ENCODE measurements at places on chromosomes 3 and 15.

DNA sequence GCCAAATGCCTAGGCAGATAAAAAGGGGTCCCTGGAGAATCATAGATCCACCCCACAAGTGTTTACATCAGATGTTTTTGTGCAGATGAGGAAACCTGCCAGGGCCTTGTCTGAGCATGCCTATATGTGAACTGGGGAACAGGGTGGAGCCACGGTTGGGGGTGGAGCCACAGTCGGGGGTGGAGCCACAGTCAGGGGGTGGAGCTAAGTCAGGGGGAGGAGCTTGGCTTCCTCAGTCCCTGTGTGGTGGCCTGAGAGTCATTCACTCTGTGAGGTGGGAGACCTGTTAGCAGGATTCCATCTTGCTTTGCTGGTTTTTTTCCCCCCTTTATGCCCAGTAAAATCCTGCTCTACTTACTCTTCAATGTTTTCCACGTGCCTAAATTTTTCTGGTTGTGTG lies 57.8 kb upstream of the TGFBR2 start:
- DNase-seq, result peak; percentile 8

DNA sequence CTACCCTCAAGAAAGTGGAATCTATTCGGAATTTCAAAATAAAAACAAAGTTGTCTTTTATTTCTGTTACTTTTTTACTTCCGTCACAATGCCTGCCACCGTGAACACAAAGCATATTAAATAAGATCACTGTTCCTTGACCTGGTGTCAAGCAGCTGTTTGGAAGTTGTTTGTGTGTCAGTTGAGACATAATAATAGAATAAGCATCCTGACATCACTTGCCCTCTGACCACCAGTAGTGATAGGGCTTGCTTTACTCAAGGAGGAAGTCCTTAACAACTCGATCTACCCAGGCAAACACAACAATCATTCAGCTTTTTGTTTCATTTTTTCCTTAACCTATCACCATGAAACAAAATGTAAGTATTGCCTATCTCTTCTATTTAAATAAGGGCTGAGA lies 454.4 kb upstream of the RASGRP1 start:
- no peak for DNase-seq

- no peak for DNase-seq
These were observed 2.4 kb downstream of the ADAMTS9 start for GRCh38 chr3:64685331-64685799.

GRCh38 chr3:171841620-171842000 lies 1.5 kb upstream of the TMEM212 start:
- DNase-seq, result no peak

DNA sequence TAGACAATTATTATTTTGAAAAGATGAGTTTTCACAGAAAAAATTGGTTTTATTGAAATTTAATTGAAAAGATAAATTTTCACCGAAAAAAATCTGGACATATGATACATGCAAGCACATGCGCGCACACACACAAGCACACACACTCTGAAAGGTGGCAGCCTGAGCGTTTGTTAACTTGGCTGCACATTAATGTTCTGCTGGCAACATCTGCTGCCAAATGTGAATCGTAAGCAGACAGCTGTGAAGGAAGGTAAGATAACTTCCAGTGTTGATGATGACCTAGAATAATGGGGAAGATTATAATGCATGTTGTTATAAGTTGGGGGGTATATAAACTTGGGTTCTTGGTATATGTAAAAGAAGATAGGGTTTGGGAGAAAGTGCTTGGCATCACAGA lies 18.4 kb upstream of the CMTM7 start:
- no peak for DNase-seq

- no peak for DNase-seq
These were observed 90.8 kb upstream of the TNFAIP8L3 start for GRCh38 chr15:51185213-51186159.

GRCh38 chr15:23671481-23671880 lies 15.6 kb downstream of the NDN start:
- DNase-seq, result no peak

GRCh38 chr3:139358841-139359562 lies 15.2 kb downstream of the MRPS22 start:
- DNase-seq, result no peak

DNA sequence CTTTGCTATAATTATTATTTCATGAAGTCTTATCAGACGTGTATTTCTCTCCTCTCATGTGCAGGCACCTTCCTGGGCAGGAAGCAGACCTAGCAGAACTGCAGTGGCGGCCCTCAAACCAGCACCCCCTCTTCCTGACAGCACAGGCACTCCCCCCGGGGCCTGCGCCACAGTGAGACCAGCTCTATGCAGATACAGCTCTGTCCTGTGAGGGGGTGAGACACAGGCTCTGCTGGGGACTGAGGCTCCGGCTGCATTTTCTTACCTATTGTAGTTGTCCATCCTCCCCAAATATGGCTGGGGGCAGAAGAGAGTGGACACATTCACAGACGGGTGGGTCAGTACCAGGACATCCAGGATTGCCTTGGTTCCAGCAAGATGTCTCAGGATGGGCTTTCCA lies 5.0 kb downstream of the CISH start:
- DNase-seq, result no peak

DNA sequence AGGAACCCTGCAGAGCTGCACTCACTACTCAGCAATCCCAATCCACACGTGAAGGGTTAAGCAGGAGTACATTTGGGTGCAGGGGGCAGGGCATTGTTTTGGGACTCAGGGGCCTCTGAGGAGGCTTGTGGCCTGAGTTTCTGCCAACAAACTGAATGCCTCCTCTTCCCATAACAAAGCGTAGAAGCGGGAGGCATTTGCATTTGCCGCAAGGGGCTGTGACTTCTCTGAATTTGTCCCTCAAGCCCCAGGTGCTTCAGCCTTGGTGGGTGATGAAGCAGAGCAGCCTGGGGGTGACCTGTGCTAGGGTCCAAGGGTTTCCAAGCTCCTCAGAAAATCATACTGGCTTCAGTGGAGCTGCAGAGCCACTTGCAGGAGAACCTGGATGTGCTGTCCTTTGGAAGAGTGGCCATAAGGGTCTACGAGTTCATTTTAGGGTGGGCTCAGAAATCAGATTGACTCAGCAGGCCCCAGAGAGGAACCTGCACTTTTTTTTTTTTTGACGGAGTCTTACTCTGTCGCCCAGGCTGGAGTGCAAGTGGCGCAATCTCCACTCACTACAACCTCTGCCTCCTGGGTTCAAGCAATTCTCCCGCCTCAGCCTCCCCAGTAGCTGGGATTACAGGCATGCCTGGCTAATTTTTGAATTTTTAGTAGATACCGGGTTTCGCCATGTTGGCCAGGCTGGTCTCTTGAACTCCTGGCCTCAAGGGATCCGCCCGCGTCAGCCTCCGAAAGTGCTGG lies 1.4 kb upstream of the RPSA start:
- no peak for DNase-seq

GRCh38 chr3:14329842-14330241 lies 72.6 kb upstream of the SLC6A6 start:
- DNase-seq, result no peak

DNA sequence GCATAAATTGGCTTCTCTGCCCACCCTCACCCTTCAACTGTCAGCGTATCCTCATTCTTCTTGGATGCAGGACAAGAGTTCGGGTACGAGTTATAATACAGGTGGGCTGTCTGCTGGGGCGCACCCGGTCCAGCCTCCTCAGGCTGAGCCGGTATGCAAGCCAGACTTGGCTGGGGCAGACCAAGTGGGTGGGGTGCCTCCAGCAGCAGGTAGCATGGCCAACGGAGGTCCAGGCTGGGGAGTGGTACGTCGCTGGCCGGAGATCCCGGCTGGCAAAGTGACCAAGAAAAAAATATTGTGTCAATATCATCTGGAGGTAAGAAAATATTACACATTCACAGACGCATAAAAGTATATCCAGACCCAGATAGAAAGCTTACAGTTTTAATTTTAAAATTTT lies 45.6 kb downstream of the GATM start:
- DNase-seq, result no peak

DNA sequence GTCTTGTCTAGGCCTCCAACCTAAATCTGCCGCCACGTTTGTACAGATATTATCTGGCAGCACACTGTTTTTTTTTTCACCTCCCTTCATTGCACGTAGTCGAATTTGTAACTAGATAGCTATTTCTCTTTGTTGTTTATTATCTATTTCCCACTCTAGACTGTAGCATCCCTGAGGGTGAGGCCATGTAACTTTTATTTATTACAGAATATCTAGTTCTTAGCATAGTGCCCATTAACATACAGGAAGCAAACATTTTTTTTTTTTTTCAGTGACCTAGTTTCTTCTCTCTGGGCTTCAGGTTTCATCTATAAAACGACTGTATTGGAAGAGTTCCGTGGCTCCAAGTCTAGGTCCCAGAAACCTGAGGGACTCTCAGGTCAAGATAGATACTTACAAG lies 354.3 kb downstream of the FGF12 start:
- DNase-seq, result no peak

GRCh38 chr3:79019137-79019923 lies 748.5 kb downstream of the ROBO1 start:
- DNase-seq, result no peak

Measured in stimulated activated CD8-positive, alpha-beta memory T cell treated with anti-CD3 and anti-CD28 coated beads, Interleukin-7, amount 100 ng/mL, for 24 hours (primary cell).